ENCODE measurements at places on chromosomes 1 and 21. TPM values are rescaled to one million over a fixed set of nuclear protein-coding genes. Genes with fewer than 3 reads are reported as not detected.

DNA sequence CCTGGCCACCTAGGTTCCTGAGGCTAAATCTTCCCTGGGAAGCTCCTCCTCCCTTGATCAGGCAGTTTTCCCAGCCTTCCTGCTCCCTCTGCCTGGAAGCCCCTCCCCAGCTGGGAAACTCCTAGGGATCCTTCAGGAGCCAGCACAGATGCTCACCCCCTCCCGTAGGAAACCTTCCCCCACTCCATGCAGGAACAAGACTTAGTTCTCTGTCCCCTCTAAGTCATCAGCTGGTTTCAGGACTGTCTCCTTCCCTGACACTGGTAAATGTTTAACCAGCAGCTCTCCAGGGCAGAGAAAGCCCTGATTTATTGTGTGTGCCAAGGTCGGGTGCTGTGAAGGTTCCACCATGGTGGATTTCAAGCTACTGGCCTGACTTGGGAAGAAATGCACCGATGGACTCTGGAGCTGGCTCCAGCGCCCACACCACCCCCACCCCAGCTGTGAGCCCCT, 25.0 kb downstream of the TTC39A start:
- no peak for DNase-seq

GRCh38 chr1:6672558-6672957, 29.1 kb downstream of the DNAJC11 start:
- DNase-seq: no peak

- DNase-seq: no peak
Measured at GRCh38 chr1:165581926-165582325, 38.1 kb downstream of the LRRC52 start.

DNA sequence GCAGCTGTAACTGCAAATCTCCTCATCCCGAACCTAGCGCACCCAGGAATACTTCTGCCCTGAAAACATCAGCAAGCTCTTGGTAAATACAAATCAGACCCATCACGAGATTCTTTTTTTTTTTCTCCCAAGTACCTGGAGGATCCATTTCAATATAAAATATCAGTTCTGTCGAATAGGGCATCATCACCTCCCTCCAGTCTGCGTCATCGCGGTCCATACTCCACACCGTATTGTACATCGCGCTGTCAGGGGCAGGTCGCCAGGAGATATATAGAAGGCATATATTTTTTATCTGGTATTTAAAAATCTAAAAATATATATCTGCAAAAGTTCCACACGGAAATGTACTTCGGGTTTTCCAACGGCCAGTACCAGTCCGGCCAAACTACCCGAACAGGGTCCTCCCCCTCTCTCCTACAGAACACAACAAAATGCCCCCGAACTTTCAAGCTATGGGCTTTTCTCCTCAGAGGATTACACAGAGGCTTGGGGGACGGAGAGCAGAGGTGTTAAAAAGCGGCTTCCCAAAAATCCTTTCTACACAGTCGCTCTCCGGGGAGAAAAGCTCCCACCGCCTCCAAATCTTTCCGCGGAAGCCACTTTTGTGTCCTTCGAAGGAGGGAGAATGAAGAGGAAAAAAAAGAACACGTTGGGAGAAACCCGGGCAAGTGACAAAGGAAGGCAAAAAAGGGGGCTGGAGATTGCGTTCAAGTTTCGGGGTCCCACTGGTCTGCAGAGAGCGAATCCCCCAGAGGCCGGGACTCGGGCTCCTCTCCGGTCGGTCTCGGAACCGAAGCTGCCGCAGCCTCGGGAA, 509 bp downstream of the PIK3R3 start:
- DNase-seq: peak; percentile 58

DNA sequence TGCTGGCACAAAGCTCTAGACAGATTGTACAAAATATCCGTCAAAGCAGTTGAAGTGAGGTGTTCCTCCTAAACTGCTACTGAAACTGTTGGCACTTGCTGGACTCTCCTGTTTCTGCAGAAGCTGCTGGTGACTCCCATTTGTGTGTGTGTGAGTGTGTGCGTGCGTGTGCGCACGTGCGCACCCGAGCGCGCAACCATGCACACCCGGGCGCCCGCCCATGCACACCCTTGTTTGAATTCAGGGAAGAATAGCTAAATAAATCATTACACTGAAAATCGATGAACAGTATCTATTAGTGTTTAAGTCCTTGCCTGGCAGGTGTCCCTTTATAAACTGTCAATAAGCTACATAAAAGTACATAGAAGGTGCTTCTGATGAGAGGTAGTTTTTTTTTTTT, 156.4 kb upstream of the B3GALT2 start:
- DNase-seq: no peak

GRCh38 chr1:166947398-166948043, 27.8 kb downstream of the ILDR2 start:
- DNase-seq: peak; percentile 22

The VPS45 gene
- total RNA-seq: 50.0 TPM

The TRIM45 gene
- total RNA-seq: 2.5 TPM

The FUCA1 gene
- total RNA-seq: 17.4 TPM

All from B cell (primary cell).